ENCODE measurements at places on chromosomes 12 and 14.

- no peak for DNase-seq
Observed at GRCh38 chr14:32908196-32909084, 30.2 kb upstream of the NPAS3 start.

DNA sequence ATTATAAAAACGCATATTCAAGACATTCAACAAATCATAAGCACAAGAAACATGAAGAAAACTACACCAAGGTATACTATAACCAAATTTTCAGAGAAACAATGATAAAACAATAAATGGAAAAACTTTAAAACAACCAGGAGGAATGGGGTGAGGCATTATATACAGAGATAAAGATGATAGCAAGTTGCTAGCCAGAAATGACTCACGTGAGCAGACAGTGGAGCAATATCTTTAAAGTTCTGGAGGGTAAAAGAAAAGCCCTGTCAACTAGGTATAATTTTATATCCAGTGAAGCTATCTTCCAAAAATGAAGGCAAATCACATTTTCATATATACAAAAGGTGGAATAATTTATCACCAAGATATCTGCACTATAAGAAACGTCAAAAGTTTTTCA is 97.8 kb upstream of the PCED1B start:
- no peak for DNase-seq

DNA sequence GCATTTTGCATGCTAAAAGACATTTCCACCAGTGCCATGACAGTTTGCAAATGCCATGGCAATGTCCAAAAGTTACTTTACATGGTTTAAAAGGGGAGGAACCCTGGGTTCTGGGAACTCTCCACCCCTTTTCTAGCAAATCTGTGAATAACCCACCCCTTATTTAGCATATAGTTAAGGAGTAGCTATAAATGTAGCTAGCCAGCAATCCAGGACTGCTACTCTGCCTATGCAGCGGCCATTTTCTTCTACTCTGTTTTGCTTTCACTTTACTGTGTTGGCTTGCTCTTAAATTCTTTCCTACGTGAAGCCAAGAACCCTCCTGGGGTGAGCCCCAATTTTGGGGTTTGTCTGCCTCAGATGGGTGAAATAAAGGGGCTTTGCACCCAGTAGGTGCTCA is 141.0 kb downstream of the PTPN11 start:
- DNase-seq: no peak

DNA sequence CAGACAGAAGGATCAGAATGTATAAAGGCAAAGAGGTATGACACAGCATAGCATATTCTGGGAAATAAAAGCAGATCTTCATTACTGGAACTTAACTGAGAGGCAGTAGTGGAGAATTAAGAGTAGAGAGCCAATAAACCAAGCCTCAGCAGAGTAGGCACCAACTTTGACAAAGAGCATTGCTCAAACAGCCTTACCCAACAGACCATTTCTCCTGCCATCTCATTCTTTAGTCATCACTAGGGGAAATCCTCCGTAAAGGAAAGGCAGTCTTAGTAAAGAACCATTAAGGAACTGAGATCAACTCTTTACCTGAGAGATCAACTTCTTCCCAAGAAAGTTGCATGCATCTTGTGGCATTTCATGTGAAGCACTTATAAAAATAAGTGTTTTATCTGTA is 36.6 kb downstream of the SENP1 start:
- no peak for DNase-seq

DNA sequence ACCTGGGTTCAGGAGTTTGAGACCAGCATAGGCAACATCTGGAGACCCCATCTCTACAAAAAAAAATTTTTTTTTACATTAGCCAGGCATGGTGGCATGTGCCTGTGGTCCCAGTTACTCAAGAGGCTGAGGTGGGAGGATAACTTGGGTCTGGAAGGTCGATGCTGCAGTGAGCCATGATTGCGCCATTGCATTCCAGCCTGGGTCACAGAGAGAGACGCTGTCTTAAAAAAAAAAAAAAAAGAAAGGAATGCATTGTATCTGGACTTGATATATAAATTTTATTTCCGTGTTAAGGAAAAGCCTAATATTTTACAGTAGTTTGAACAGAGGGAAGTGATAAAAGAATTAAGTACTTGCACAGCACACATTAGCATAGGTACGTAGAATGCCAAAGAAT is 97.2 kb downstream of the ZC3H14 start:
- DNase-seq: no peak

- no peak for DNase-seq
Observed at GRCh38 chr14:82190742-82191141, 657.1 kb upstream of the SEL1L start.

GRCh38 chr12:101637936-101638335 is 43.2 kb downstream of the MYBPC1 start:
- no peak for DNase-seq

GRCh38 chr12:106289196-106289681 is 13.3 kb upstream of the TCP11L2 start:
- DNase-seq: no peak

Measured in NCI-H524 (cell line).